ENCODE measurements at places on chromosomes 12 and 14. TPM values are rescaled to one million over a fixed set of nuclear protein-coding genes. Genes with fewer than 3 reads are reported as not detected.

Gene CCDC88C
- 42.5 TPM for polyA plus RNA-seq

Gene TOGARAM1
- polyA plus RNA-seq: 43.1 TPM

Gene BCDIN3D
- polyA plus RNA-seq: 7.7 TPM

- no peak for DNase-seq
These were observed 239.2 kb upstream of the CPNE8 start for GRCh38 chr12:39144613-39145061.

DNA sequence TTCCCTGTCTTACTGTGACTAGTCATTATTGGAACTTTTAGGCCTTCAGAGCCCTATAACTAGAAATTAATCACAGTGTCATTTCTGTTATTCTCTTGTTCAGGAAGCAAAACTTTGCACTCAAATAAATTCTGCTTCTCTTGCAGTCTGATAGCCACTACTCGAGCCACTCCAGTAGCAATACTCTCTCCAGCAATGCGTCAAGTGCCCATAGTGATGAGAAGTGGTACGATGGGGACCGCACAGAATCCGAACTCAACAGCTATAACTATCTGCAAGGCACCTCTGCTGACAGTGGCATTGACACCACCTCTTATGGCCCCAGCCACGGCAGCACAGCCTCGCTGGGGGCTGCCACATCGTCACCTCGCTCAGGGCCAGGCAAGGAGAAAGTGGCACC is 223.2 kb upstream of the RGS6 start:
- no peak for DNase-seq

GRCh38 chr12:102483466-102483865 is 3.1 kb upstream of the IGF1 start:
- no peak for DNase-seq

- DNase-seq: no peak
These were observed 2.9 kb upstream of the SLC25A29 start for GRCh38 chr14:100309028-100309737.

DNA sequence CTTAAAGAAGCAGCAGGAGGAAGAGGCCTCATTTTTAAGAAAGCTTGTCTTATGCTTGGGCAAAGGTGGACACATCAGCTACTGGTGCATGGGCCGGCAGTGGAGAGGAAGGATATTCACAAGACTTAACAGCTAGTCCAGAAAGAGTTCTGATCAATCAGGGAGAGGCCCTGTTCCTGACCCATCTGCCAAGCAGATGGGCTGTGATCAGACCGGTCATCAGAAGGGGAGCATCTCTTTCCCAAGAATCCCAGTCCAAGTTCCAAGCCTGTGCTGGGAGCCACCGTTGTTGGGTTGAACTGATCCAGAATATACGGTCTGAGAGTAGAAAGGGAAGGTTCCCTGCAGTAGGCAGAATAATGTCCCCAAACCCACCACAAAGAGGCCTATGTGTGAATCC is 32.7 kb upstream of the SOCS2 start:
- DNase-seq: no peak

DNA sequence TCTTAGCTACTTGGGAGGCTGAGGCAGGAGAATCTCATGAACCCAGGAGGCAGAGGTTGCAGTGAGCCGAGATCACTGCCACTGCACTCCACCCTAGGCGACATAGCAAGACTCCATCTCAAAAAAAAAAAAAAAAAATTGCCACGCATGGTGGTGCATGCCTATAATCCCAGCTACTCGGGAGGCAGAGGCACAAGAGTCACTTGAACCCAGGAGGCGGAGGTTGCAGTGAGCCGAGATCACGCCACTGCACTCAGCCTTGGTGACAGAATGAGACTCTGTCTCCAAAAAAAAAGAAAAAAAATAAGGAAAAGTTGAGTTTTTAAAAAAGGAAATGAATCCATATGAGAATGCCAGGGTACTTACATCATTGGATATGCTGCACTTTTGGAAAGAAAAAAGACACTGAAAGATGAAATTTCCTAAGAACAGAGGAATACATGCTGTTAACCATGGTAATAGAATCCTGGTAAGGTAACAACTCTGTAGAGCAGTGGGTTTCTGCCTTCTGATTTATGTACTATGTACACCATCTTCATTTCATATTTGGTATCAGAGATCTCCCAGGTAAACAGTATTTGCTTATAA is 222.7 kb downstream of the ERC1 start:
- no peak for DNase-seq

Data from left kidney (tissue), 8 donors.